Stimulated activated CD4-positive, alpha-beta T cell treated with anti-CD3 and anti-CD28 coated beads, Interleukin-1b, Interleukin-23, amount 100 ng/mL, for 24 hours (primary cell): ENCODE measurements at places on chromosomes 6 and 20.

DNA sequence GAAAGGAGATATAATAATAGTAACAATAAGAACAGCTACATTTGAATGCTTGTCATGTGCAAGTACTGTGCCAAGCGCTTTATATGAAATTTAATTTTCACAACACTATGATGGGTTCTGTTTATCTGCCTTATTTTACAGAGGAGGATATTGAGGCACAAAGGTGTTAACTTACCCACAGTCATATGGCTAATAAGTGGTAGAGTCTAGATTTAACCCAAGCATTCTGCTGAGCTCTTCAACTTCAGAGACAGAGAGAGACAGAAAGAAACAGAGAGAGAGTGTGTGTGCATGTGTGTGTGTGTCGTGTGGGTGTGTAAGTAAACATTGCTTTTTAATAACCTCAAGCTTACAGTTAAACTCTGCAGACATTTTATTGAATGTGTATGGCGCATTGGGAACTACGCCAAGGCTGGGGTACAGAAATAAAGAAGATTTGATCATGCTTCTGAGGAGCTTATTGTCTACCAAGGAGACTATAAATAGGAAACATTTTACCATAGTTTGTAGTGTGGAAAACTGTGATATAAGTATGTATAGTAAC, 12.9 kb downstream of the TBPL1 start:
- DNase-seq = no peak

DNA sequence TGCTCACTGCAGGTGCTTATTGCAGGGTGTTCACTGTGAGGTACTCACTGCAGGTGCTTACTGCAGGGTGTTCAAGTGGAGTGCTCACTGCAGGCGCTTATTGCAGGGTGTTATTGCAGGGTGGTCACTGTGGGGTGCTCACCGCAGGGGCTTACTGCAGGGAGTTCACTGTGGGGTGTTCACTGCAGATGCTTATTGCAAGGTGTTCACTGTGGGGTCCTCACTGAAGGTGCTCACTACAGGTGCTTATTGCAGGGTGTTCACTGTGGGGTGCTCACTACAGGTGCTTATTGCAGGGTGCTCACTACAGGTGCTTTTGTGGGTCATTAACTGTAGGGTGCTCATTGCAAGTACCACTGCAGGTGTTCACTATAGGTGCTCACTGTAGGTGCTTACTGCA, 20.2 kb downstream of the APMAP start:
- DNase-seq = no peak

- DNase-seq = no peak
These were observed 29.8 kb upstream of the NEDD9 start for GRCh38 chr6:11262242-11262641.

GRCh38 chr20:24491041-24491756, 21.8 kb downstream of the SYNDIG1 start:
- DNase-seq = no peak

DNA sequence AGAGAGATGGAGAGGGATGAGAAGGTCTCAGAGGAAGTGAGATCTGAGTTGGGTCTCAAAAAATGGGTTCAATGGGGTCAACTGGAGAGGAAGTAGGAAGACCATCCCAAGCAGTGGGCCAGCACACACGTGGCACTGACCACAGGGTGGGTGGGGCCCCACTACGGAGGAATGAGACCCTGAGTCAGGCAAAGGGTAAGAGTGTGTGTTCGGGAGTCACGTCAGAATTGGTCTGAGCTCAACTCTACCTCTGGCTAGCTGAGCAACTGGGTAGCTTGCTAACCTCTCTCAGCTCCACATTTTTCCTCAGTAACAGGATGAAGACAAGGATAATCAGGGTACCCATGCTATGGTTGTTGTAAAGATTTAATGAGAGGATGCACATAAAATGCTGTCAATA, 79.0 kb downstream of the TRERF1 start:
- DNase-seq = no peak

DNA sequence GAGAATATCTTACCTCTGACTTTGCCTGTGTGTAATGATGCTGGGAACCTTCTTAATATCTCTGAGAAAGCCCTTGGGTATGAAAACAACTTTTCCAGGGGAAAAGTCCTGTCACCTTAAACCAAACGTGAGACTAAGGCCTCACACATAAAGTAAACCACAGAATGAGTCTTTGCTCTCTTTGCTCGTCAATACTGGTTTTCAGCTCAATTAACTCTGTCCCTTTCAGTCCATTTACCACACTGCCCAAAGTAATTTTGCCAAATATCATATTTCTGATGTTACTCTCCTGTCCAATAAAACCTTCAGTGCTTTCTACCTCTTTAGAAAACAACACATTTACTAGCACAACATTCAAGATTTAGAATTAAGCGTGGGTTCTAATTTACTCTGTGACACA, 100.5 kb upstream of the HMGCLL1 start:
- no peak for DNase-seq

DNA sequence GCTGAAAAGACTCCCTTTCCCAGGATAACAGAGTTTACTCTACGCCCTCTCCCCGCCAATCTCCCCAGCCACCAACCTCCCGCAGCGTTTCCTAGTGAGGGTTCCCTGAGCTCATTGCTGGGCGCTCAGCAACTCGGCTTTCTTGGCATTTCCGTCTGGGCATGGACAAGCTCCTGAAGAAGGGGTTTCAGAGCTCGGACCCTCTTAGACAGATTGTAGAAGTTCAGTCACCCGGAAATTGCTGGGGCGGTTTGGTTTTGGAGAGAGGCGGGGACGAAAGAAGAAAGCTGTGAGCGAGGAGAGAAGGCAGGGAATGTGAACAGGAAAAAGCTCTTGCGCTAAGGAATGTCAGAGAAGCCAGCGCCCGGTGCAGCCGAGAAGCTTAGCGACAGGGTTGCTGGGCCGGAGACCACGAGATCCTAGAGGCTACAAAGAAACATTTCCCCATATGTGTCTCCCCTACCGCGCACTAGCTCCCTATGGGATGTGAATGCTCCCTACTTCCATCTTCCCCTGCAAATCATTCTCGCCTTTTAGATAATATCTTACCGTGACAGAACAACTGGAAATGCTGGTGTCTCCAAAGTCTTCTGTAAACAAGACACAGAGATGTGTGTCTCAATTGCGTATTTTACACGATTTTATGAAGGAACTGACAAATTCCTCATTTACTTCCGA, 15.8 kb downstream of the POM121L2 start:
- no peak for DNase-seq

GRCh38 chr20:32574296-32575226, 10.6 kb downstream of the NOL4L start:
- no peak for DNase-seq
